ENCODE measurements at places on chromosomes 2 and 18. TPM values are rescaled to one million over a fixed set of nuclear protein-coding genes. Genes with fewer than 3 reads are reported as not detected.

GRCh38 chr2:159201360-159202063 is 85.0 kb downstream of the WDSUB1 start:
- peaks cover 3% of the 10 kb centered on the region for H3K36me3 ChIP-seq
- no peak for DNase-seq
- no peak overlapping the region for H3K4me3 ChIP-seq
- H3K4me1 ChIP-seq: peaks cover 12% of the 10 kb centered on the region
- H3K27ac ChIP-seq: peak overlapping the region; percentile 92
- H3K27me3 ChIP-seq: no peaks in the 10 kb centered on the region

GRCh38 chr2:111250448-111251030 is 129.8 kb downstream of the BCL2L11 start:
- DNase-seq: no peak
- H3K27me3 ChIP-seq: no peaks in the 10 kb centered on the region
- H3K4me1 ChIP-seq: no peaks in the 10 kb centered on the region
- no peaks in the 10 kb centered on the region for H3K36me3 ChIP-seq

DNA sequence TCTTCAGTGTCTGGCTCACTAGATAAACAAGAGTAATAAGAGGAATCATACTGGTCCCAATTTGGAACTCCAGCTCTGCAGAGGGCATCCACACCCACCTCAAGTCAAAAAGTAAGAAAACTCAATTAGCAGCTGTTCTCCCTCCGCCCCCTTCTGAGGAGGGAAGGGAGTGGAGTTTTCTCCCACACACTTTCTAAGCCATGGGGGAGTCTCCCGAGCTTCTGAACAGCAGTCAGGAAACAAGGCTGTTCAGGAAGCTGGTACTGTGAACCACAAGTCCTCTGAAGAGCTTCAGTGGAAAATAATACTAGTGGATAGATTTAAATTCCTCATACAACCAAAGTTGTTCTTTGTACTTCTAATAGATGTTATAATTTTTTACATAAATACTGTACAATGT is 32.9 kb upstream of the SPTBN1 start:
- H3K27me3 ChIP-seq: peaks cover 4% of the 10 kb centered on the region
- H3K4me1 ChIP-seq: peaks cover 5% of the 10 kb centered on the region
- no peak for DNase-seq

DNA sequence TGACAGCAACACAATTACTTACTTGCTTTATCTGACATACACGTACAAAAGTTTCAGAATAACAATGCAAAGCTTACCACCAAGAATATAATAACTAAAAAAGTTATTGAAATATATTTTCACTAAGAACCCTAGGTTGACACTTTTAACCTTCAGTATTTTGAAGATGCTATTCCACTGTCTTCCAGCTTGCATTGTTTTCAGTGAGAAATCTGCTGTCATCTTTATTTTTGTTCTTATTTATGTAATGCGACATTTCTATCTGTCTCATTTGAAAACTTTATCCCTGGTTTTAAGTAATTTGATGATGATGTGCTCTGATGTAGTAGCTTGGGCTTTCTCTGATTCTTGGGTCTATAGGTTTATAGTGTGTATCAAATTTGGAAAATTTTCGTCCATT is 165.0 kb upstream of the SMIM21 start:
- H3K27ac ChIP-seq: no peak overlapping the region
- no peaks in the 10 kb centered on the region for H3K36me3 ChIP-seq
- no peak for DNase-seq
- no peak overlapping the region for H3K4me3 ChIP-seq
- no peaks in the 10 kb centered on the region for H3K4me1 ChIP-seq

Gene FIGLA
- not detected for total RNA-seq

Gene CYB5A
- total RNA-seq: 14.5 TPM

Gene C1QL2
- not detected for total RNA-seq

Gene TMEM200C
- total RNA-seq: not detected
